ENCODE measurements at places on chromosomes 6 and 20.

DNA sequence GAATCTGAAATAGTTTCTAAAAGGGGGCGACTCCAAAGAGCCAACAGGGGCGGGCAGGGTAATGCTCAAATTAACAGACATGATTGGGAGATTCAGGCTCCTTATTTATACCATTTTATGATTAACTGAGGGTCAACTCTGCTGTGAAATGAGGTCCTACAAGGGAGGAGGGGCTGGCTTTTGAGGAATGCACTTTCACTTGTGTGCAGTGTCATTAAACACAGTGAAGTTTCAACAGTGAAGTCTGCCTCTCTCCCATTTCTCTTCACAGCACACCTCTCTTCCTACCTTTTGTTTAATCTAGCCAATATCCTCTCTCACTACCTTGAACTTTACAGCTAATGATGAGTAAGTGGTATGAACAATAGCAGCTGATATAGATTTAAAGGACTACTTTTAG, 557.3 kb upstream of the CITED2 start:
- DNase-seq, result no peak

GRCh38 chr6:42263165-42263728, 45.6 kb upstream of the MRPS10 start:
- DNase-seq, result no peak

- no peak for DNase-seq
Measured at GRCh38 chr6:31614684-31615578, at the start of gene AIF1. Gene AIF1 (plus strand): TSS chr6:31615234. CDS start chr6:31615330, 96 bp downstream.

- no peak for DNase-seq
Measured at GRCh38 chr6:34979218-34979617, 90.2 kb downstream of the ANKS1A start.

DNA sequence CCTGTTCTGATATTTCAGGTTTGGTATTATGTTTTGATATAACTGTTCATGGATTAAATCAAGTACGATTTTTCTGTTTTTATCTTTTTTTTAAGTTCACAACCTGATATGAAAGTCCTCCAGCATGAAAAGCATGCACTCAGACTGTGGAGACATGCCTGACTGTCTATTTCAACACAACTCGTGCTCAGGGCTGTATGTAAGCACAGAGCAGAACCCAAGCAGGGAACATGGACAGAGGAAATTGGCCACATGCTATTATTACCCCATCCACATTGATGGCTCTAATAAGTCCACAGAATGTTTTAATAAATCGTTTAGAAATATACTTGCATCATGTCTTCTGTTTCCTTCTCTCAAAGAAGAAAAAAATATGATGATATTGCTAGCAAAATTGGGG, 730.4 kb downstream of the C6orf118 start:
- DNase-seq, result no peak

- DNase-seq, result no peak
Measured at GRCh38 chr20:17843246-17844132, 125.1 kb downstream of the SNX5 start.

DNA sequence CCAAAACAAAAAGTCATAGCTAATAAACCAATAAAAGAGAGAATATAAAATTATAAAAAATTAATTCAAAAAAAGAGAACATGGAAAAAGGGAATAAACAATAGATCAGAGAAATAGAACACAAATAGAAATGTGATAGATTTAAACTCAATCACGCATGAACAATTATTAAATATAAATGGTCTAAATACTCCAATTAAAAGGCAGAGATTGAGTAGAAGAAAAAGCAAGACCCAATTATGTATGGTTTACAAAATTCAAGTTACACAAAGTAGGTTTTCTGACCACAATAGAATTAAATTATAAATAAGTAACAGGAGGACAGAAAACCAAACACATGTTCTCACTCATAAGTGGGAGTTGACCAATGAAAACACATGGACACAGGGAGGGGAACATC, 36.4 kb upstream of the MAN1A1 start:
- DNase-seq, result no peak

DNA sequence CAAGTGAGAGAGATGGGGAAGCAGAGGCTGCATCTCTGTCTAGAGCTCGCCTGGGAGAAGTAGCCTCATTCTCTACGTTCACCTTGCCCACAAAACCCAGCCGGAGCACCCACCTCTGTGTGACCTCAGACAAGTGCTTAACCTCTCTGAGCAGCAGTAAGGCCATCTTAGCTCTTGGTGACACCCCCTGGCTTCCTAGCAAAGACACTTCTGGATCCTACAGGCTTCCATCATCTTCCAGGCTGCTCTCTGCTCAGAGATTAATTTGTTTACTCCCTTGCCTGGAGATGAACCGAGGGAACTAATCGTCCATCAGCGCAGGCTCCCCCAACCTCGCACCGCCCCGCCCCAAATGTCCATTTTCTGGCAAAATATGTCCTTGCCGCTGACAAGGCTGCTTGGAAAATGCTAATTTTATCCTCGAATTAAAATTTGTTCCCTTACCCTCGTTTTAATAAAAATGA, 24.0 kb upstream of the CTNNBL1 start:
- peak; percentile 54 for DNase-seq

DNA sequence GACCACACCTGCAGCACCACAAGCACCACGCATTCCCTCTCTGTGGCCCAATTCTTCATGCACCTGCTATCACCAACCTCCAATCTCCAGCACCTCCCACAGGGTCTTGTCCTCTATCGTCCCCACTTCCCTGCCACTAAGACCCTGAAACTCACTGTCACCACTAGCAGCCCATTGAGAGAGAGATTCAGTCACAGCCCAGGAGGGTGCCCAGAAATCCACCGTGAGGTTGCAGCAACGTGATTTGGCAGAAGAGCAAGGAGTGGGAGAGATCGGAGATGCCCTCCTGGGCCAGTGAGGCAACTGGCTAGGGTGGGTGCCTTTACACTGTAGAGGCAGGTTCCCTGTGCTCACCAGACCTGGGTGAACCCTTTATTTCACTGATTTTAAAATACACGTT, 90.1 kb downstream of the ANKRD60 start:
- no peak for DNase-seq

DNA sequence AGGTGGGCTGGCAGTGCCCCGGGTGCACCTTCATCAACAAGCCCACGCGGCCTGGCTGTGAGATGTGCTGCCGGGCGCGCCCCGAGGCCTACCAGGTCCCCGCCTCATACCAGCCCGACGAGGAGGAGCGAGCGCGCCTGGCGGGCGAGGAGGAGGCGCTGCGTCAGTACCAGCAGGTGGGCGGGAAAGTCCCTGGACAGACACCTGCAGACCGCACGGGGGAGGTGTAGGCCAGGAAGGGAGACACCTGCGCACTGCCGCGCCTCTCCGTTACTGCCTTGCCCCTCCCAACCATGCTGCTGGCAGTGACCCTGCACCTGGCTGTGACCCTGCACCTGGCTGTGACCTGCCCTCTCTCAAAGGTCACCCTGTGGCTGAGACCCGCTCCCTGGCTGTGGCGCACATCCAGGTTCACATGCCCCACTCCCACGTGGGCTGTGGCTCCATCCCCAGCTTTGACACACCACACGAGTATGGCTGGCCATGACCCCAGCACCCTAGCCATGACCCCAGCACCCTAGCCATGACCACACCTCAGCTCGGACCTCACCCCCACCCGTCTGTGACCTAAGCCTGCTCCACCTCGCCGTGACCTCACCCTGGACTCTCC, 11.6 kb downstream of the RBCK1 start:
- DNase-seq, result peak; percentile 92

GRCh38 chr6:53850527-53850926, 55.7 kb downstream of the LRRC1 start:
- no peak for DNase-seq

GRCh38 chr20:41314386-41314785, 3.1 kb downstream of the ZHX3 start:
- DNase-seq, result peak; percentile 67

DNA sequence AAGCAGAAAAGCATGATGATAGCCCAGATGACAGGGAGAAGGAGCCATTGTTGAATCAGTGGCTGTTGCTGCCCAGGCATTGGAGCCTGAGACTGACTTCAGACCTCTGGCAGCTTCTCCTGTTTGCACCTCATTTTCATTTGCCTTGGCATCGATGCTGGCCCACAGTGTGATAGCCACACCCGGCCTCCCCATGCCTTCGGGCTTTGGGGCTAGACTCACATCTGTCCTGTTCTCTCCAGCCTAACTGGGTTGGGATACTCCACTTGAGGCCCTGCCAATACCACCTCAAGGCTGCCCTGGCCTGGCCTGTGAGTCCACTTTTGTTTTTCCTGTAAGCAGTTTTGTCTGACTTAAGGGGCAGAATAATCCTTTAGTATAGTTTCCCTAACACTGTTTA, 140.4 kb downstream of the UST start:
- no peak for DNase-seq

Measured in NCI-H1417 (cell line).